ENCODE measurements at places on chromosomes 7 and 10.
A peak's percentile ranks its signal among the peaks of the same experiment; 100 is the strongest.

GRCh38 chr10:72694476-72695369 lies 2.8 kb downstream of the MCU start:
- peak; percentile 30 for DNase-seq

DNA sequence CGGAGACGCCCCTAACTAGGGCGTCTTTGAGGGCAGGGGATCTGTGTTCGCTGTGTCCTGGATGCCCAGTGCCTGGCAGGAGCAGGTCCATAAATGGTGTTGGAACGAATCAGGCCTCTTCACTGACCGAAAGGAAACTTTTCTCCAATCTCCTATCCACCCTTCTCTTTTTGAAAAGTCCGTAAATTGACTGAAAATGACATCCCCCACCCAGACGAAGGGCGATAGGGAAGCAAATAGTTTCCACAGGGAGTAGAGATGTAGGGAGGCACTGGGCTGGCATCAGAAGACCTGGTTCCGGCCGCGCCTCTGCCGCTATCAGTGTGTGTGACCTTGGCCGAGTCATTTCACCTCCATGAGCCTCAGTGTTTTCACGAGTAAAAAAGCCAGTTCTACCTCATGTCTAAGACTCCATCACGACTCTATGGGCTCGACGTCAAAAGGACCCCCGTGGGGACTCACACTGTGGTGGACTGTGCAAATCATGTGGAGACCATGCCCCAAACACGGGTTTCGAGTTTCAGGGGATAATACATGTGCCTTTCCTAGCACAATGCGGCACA lies 497 bp upstream of the RAB11FIP2 start:
- no peak for DNase-seq

- no peak for DNase-seq
These were observed 70.4 kb downstream of the ASB13 start for GRCh38 chr10:5595994-5596471.

GRCh38 chr10:20674926-20675325 lies 222.2 kb downstream of the NEBL start:
- DNase-seq = no peak

DNA sequence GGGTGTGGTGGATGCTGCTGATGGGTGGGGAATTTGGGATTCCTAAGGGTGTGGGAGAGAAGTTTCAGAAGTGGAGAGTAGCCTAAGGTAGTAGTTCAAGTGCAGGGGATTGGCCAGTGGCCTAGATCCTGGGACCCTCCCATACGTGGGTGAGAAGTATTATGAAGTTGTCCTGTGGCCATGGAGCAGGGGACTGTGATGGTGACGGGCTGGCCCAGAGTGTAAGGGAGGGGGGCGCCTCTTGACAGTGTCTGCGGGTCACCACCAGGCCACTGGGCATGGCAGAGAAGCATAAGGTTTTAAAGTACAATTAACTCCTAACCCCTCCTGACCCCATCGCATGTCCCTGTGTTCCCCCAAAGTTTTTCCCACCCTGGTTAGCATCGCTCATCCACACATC lies 70.2 kb downstream of the RBM33 start:
- no peak for DNase-seq

- no peak for DNase-seq
These were observed 36.2 kb upstream of the PPIF start for GRCh38 chr10:79310911-79311573.

DNA sequence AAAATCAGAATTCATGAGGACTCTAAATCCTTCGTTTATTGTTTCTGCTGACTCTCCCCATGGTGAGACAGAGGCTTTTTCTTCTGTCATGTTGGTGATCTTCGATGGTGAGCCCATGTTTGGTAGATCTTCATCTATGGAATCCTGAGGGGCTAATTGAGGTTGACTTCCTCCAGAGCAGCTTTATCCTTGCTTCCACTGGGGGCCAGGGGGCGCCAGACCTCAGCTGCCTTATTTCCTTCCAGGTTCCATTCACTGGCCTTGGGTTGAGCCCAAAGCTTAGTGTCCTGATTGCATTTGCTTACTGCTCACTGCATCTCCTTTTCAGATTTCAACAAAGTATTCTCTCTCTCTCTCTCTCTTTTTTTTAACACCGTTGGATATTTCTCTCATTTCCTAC lies 80.7 kb downstream of the GCC1 start:
- DNase-seq = peak; percentile 61

DNA sequence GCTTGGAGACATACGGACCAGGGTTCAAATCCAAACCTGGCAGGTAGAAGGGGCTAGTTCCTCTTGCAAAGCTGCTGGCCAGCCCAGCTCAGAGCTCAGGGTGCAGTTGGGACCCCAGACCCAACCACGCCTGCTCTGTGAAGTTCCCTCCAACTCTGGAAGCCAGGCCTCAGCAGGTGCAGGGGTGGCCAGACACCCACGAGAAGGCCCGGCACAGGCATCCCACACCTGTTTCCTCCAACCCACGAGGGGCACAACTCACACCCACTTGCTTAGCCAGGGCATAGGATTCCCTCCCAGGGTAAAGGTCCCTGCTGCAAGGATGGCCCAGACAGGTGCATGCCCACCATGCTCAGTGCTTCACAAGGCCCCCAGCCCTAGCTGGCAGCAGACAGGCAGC lies 262.4 kb downstream of the GRID1 start:
- DNase-seq = no peak

DNA sequence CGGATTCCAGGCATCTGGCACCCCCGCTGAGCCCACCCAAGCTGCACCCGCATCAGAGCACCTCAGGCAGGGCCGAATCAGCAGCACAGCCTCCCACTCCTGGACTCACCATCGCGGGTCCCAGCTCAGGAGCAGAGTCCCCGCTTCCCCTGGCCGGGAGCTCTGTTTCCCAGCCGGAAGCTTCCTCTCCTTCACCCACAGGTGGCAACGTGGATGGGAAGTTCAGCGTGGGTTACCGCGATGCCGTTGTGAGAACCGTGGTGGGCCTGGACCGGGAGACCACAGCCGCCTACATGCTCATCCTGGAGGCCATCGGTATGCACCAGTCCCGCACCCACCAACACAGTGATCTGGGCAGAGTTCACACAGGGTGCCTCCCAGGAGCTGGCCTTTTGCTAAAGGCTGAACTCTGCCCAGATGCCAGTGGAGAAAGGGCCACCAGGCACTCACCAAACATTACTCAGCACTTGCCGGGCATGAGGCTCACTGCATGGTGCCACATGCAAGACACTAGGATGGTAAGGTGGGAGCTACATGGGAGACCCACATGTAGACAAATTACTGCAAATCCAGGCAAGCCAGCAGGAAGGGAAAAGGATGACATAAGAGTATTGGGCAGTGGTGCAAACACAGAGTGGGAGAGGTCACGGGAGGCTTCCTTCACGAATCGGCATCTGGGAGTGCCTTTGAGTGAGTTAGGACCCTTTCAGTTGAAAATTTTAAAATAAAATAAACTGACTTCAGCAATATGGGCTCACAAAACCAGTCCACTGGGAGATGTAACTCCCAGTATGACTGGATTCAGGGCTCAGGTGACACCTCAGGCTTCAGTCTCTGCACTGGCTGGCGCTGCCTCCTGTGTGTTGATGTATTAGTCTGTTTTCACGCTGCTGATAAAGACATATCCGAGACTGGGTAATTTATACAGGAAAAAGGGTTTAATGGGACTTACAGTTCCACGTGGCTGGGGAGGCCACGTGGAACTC lies 10.4 kb downstream of the C10orf105 start:
- no peak for DNase-seq

- DNase-seq = no peak
These were observed 17.2 kb downstream of the RET start for GRCh38 chr10:43094085-43094484.

DNA sequence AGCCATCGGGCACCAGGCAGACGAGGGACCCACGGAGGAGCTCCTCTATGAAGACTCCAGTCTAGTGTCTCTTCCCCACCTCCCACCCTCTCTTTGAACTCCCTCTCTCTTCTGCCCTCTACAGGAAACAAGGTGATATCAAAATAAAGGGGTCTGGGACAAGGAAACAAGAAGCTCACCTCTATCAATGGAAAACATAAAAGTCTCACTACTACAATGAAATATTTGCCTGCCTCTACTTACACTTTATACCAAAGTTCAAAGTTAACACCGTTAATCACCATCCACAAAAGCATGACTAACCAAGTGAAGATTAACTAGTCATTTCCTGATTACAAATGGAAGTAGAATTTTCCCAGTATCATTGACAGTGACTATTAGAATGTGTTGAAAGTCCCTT lies 82.2 kb downstream of the PARD3 start:
- DNase-seq = peak; percentile 59

- DNase-seq = no peak
These were observed 279.2 kb downstream of the MAD1L1 start for GRCh38 chr7:1953199-1954190.

GRCh38 chr7:18445916-18446520 lies 49.5 kb upstream of the HDAC9 start:
- no peak for DNase-seq

DNA sequence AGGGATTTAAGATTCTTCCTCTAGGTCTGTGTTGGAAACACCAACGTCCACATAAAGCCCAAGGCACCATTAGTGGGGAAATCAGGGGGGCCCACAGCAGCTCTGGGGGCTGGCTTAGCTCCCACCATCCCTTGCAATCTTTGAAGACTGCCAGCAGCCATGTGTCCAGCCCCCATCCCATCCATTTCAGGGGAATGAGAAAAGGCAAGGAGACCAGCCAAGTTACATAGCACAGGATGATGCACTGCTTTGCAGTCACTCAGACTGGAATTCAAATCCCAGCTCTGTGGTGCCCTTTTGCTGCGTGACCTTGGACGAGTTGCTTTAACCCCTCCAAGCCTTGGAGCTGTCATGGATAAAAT lies 108.9 kb upstream of the ZMIZ1 start:
- DNase-seq = no peak

GRCh38 chr10:95458014-95458413 lies 103.2 kb downstream of the SORBS1 start:
- DNase-seq = no peak

- no peak for DNase-seq
These were observed 39.0 kb downstream of the SCIN start for GRCh38 chr7:12609561-12609960.

DNA sequence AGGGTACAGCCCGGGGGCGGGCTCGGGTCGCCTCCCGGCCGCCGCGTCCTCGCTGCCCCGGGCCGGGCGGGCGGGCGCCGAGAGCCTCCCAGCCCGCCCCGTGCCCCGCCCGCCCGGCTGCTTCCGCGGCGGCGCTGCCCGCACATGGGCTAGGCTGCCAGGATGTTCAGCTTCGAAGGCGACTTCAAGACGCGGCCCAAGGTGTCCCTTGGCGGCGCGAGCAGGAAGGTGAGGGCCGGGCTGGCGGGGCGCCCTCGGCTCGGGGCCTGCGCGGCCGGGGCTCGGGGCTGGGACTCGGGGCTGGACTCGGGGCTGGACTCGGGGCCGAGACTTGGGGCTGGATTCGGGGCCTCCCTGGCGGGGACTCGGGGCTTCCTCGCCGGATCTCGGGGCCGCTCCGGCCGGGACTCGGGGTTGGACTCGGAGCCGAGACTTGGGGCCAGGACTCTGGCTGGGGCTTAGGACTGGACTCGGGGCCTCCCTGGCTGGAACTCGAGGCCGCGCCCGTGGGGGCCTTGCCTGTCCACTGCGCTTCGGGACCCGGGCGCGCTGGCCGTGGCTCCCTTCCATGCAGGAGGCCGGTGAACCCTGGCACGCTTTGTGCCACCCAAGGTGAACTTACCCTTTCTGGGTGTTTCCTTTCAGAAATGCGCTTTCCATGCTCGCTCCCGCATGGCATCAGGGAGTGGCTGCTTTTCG lies 534 bp downstream of the UBE3C start:
- peak; percentile 63 for DNase-seq

DNA sequence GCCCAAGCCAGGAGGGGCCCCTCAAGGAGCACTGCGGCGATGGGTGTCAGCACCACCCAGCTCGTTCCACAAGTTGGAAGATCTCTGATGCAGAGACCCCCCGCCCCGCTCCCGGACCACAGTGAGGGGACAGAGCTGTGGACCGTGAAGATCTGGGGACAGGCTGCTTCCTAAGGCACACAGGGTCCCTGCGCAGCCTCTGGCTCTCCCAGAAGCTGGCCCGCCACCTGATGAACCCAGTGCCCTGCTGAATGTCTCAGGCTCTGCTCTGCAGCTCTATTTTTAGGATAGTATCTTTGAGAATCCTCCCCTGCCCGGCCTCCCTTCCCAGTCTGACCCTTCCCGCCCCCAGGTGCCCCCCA lies 29.7 kb downstream of the GBX1 start:
- no peak for DNase-seq

GRCh38 chr10:61024856-61025201 lies 80.8 kb upstream of the RHOBTB1 start:
- DNase-seq = peak; percentile 37

- DNase-seq = no peak
These were observed 428.2 kb downstream of the PARD3 start for GRCh38 chr10:34386921-34387320.

- no peak for DNase-seq
These were observed 51.3 kb downstream of the AOC1 start for GRCh38 chr7:150903606-150904005.

GRCh38 chr10:72218726-72219125 lies 2.6 kb upstream of the ASCC1 start:
- DNase-seq = no peak

- DNase-seq = peak; percentile 80
These were observed 154.5 kb upstream of the LYZL2 start for GRCh38 chr10:30783939-30784501.

DNA sequence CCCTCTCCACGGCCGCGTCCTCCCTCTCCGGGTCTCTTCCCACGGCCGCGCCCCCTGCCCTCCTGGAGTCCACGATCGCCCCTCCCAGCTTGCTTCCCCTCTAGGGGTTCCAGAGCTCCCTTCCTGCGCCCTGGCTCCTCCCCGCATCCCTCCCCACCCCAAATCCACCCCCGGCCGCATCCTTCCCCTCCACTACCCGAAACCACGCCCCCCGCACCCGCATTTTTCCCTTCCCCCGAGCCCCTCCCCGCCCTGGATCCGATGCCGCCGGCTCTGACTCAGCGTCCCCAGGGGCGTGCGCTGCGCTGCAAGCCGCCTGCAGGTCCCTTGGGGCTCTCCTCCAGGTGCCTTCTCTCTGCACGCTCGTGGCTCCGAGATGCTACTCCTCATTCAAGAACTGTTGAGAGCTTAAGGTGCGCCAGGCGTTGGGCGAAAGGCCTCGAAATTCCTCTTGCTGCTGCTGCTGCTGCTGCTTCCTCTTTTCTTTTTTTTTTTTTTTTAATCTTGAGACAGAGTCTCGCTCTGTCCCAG lies 372 bp upstream of the TMEM130 start:
- DNase-seq = peak; percentile 83

DNA sequence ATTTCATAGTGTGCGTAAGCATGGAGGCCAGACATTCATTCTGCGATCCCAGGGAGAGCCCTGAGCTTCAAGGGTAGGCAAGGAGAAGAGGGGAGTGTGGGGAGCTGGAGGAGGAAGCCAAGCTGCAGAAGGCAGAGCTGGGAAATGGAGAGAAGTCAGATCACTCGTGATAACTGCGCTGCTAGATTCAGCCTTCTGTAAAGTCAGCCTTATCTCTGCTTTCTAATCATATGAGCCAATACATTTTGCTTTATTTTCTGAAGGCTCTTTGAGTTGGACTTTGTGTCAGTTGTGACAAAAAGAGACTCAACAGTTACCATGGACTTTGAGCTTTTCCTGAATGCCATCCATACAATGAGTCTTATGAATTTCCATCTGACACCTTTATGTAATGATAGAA lies 61.7 kb upstream of the CREB5 start:
- DNase-seq = no peak

All from NAMALWA (cell line).